Immature natural killer cell (primary cell): ENCODE measurements at places on chromosomes 16 and 17. TPM values are rescaled to one million over a fixed set of nuclear protein-coding genes. Genes with fewer than 3 reads are reported as not detected.

The ZG16B gene
- polyA plus RNA-seq = 1.5 TPM

DNA sequence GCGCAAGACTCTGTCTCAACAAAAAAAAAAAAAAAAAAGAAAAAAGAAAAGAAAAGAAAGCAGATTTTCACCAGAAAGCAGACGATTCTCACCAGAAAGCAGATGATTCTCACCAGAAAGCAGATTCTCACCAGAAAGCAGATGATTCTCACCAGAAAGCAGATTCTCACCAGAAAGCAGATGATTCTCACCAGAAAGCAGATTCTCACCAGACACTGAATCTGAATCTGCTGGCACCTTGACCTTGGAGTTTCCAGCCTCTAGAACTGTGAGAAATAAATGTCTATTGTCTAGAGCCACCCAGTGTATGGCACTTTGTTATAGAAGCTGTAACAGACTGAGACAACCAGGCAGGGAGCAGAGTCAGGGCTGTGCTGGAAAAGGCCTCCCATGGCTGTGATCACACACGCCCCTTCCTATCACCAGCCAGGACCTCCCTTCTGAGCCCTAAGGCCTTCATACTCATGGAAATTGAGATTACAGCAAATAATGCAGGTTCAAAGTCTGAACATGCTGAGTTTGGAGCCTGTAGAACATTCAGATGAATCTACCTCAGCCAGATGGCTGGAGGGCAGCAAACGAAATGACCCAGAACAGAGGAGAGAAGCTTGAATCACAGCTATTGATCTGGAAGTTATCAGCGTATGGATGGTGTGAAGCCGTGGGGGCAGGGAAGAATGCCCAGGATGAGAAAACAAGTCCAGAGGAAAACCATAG is 309.3 kb downstream of the SLC39A11 start:
- H3K27ac ChIP-seq = peak overlapping the region; percentile 1
- peaks cover 8% of the 10 kb centered on the region for H3K36me3 ChIP-seq
- no peak for DNase-seq
- no peaks in the 10 kb centered on the region for H3K27me3 ChIP-seq

DNA sequence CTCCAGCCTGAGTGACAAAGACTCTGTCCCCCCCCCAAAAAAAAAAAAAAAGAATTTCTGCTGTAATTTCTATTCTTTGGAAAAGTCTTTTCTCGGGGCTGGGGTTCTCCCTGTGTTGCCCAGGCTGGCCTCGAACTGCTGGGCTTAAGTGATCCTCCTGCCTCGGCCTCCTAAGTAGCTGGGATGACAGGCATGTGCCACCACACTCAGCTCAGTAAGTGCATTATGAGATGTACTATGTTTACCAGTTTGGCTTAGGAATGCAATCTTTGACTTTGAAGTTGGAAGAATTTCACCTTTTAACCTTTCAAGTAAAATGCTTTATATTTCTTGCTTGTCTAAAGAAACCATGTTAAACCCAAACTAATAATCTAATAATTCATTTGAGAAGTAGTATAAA is 28.0 kb upstream of the ADCY7 start:
- no peak overlapping the region for H3K27ac ChIP-seq
- no peaks in the 10 kb centered on the region for H3K36me3 ChIP-seq
- no peaks in the 10 kb centered on the region for H3K27me3 ChIP-seq
- no peak for DNase-seq

The FGF11 gene
- polyA plus RNA-seq = not detected

DNA sequence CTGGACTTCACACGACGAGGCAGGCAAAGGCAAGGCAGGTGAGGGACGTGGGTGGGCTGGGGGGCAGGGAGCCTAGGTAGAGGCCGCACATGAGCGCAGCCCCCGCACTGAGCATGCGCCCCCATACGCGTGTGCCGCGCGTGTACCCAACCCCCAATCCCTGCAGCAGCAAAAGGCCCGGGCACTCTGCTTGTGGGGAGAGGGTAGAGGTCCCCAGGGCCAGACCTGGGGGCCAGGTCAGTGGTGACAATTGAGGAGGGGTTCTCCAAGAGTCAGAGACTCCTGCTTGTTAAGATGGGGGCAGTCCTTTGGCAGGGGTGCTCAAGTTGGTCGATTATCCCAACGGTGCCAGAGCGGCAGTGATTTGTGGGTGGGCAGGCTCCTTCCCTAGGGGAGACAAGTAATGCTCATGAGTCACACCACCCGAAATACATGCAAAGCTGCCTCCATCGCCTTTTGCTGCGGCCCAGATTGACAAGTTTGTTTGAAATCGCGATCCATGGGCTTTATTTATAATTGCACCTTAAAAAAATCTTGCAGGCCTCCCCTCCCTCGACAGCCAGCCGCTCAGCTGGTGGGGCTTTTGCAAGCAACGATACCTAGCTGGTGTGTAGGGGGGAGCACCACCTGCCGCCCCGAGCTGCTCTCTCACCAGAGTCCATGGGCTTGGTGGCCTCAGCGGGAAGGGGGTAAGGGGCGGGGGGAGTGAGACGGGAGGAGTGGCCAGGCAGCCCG is 1.1 kb upstream of the GIT1 start:
- no peaks in the 10 kb centered on the region for H3K27me3 ChIP-seq
- peak overlapping the region; percentile 93 for H3K27ac ChIP-seq
- no peak for DNase-seq

DNA sequence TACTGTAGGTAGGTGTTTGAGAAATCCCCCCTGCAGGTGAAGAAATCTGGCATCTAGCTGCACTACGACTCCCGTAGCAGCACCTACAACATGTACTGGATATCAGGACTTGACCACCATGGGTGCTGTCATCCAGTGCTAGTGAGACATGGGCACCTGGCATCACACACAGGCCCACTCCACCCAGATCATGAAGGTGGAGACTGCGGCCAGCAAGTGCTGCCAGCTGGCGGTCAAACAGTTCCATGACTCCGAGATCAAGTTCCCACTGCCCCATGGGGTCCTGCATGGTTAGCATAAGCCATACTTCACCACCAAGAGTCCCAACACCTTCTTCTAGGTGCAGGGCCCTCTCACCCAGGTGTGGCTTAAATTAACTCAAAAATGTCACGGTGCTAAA is 213.0 kb upstream of the C17orf78 start:
- DNase-seq = no peak
- no peak overlapping the region for H3K27ac ChIP-seq
- no peak overlapping the region for H3K4me3 ChIP-seq
- H3K27me3 ChIP-seq = no peaks in the 10 kb centered on the region

DNA sequence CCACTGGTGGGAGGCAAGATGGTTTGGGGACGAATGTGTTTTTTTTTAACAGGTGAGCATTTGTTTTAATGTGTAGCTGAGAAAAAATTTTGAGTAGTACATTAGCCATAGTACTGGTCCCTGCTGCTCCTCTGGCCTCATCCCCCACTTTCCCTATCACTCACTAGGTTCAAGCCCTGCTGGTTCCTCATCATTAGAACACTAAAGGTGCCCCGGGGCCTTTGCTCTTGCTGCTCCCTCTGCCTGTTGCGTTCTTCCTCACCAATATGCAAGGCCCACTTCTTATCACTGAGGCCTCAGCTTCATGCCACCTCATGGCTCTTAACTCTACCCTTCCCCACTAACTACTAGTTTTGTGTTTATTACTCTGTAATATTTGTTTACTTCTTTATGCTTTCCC is 74.5 kb downstream of the GNAO1 start:
- H3K36me3 ChIP-seq = no peaks in the 10 kb centered on the region
- no peak for DNase-seq
- no peaks in the 10 kb centered on the region for H3K27me3 ChIP-seq
- H3K27ac ChIP-seq = peak overlapping the region; percentile 93
- peaks cover 41% of the 10 kb centered on the region for H3K4me1 ChIP-seq
- H3K4me3 ChIP-seq = no peak overlapping the region

- H3K27ac ChIP-seq = no peak overlapping the region
- DNase-seq = no peak
- no peaks in the 10 kb centered on the region for H3K36me3 ChIP-seq
- H3K4me1 ChIP-seq = peaks cover under 1% of the 10 kb centered on the region
Observed at GRCh38 chr17:60361889-60362288, 30.0 kb downstream of the USP32 start.

DNA sequence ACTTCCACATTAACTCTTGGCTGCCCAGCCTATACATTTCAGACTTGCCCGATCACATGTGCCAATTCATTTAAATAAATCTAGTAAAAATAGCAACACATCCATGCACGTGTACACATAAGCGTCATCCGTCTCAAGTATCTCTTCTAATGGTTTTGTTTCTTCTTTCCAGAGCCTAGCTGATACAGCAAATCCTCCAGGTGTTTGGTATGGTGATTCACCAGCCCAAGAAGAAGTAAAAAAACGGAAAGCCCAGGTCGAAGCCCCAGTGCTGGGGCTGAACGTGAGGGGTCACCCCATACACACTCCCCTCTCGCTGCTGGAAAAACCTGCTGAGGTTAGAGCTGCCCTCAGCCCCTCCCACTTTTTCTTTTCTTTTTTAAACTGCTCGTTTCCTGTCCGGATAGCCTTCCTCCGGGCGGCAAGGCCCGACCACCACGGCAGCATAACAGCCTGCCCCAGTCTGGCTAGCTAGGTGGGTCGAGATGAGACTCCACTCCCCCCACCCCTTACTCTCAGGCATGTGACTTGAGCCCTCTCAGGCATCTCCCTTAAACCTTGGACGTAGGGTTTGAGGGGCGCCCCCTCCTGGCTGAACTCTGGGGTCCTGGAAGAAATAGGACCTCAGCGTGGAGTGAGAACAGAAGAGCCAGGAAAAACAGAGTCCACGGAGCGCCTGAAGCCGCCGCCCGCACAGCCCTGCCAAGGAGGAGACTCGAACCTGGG is 13.9 kb upstream of the OR1F1 start:
- peaks cover 36% of the 10 kb centered on the region for H3K4me1 ChIP-seq
- H3K27ac ChIP-seq = no peak overlapping the region
- peaks cover 70% of the 10 kb centered on the region for H3K27me3 ChIP-seq
- peak overlapping the region; percentile 51 for H3K4me3 ChIP-seq
- H3K36me3 ChIP-seq = no peaks in the 10 kb centered on the region

The AKAP10 gene
- 9.9 TPM for polyA plus RNA-seq

- H3K4me3 ChIP-seq = no peak overlapping the region
- no peaks in the 10 kb centered on the region for H3K36me3 ChIP-seq
- H3K27ac ChIP-seq = no peak overlapping the region
- H3K4me1 ChIP-seq = no peaks in the 10 kb centered on the region
- DNase-seq = no peak
Observed at GRCh38 chr17:10270258-10270657, 71.9 kb upstream of the GAS7 start.

GRCh38 chr17:62626719-62627218 is 701 bp upstream of the MRC2 start:
- H3K4me1 ChIP-seq = peaks cover 7% of the 10 kb centered on the region
- H3K27me3 ChIP-seq = peaks cover 5% of the 10 kb centered on the region
- no peak overlapping the region for H3K4me3 ChIP-seq
- no peak overlapping the region for H3K27ac ChIP-seq
- no peaks in the 10 kb centered on the region for H3K36me3 ChIP-seq

DNA sequence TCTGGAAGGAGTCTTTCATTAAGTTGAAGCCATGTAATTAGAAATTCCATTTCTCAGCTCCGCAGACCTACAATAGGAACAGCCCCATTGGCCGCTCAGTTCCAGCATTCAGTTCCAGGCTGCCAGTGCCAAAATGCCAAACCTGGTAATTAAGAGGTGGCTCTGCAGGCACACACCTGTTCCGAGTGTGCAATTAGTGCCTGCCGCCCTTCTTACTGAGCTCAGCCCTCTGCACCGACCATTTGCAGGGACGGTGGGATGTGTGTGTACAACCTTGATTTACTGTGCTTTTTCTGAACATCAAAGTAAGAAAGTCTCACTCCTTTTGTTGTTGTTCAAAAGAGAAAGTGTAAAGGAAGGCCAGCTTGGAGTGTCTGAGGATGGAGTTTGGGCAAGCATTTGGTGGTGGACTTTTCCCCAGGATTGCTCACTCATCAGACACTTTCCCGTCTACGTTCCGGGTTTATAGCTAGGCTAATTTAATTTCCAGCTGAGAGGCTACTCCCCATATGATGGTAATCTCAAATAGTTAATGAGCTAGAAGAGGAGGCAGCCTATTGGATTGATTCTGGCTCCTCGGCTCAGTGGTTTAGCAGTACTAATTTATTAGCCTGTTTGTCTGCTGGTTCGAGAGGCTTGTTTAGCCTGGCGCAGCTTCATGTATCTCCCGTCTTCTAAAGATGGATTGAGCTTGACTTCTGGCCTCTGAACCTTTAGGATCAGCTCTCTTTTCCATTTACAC is 20.0 kb downstream of the HS3ST3B1 start:
- H3K4me3 ChIP-seq = no peak overlapping the region
- no peak for DNase-seq
- H3K36me3 ChIP-seq = no peaks in the 10 kb centered on the region
- H3K27me3 ChIP-seq = peaks cover 2% of the 10 kb centered on the region
- H3K27ac ChIP-seq = no peak overlapping the region

DNA sequence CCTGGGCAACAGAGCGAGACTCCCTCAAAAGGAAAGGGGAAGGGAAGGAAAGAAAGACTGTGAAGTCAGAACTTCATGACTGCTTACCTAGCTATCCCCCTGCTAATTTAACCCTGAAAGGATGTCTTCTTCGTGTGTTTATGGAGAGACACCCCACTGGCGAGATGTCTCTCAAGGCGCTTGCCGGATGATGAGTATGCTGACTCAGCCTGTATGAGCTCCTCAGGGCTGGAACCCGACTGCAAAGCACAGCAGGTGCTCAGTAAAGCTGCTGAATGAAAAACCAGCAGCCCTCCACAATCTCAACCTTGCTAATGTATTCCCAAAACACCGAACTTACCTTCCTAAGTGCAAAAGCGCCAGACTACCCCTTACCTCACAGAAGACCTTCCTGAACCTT is 2.3 kb downstream of the ANKFY1 start:
- peak overlapping the region; percentile 97 for H3K4me3 ChIP-seq
- peaks cover 48% of the 10 kb centered on the region for H3K4me1 ChIP-seq
- peaks cover 2% of the 10 kb centered on the region for H3K27me3 ChIP-seq
- no peak for DNase-seq
- H3K27ac ChIP-seq = no peak overlapping the region
- peaks cover 7% of the 10 kb centered on the region for H3K36me3 ChIP-seq

GRCh38 chr17:43530288-43531081 is 15.7 kb downstream of the ETV4 start:
- H3K4me3 ChIP-seq = no peak overlapping the region
- H3K36me3 ChIP-seq = peaks cover 4% of the 10 kb centered on the region
- peaks cover 7% of the 10 kb centered on the region for H3K4me1 ChIP-seq
- no peaks in the 10 kb centered on the region for H3K27me3 ChIP-seq

DNA sequence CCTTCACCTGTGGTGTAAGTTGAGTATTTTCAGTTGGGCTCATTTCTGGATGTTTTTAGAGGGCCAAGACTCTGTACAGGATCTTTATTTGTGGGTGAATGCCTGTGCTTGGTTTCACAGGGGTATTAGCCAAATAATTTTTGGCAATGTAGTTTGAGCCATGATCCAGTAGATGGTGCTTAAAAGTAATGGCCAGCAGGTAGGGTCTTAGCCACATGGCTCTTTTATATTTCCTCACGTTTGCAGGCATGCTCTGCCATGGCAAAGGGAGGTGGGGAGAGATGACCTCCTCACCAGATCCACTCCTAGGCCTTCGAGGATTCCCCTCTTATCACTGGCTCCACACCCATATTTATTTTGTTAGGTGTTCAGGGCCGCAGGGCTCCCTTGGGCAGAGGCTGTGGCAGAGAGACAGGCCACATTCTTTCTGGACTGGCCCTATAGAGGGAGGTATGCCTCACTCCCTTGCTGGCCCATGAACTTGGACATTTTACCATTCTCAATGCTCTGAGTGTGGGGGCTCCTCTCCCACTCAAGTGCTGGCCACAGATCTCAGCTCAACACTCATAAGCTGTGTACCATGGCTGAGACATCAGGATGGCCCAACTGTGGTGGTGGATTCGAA is 417.1 kb downstream of the XYLT1 start:
- peaks cover 5% of the 10 kb centered on the region for H3K27me3 ChIP-seq
- no peak for DNase-seq
- no peak overlapping the region for H3K27ac ChIP-seq
- H3K4me1 ChIP-seq = no peaks in the 10 kb centered on the region

GRCh38 chr16:58938811-58939210 is 204.7 kb upstream of the GOT2 start:
- H3K4me1 ChIP-seq = peaks cover 40% of the 10 kb centered on the region
- no peak overlapping the region for H3K27ac ChIP-seq
- H3K27me3 ChIP-seq = peaks cover 1% of the 10 kb centered on the region
- no peak for DNase-seq
- H3K4me3 ChIP-seq = no peak overlapping the region
- no peaks in the 10 kb centered on the region for H3K36me3 ChIP-seq
